Activated CD8-positive, alpha-beta memory T cell treated with anti-CD3 and anti-CD28 coated beads for 24 hours (primary cell): ENCODE measurements at places on chromosomes 4 and X.

- no peak for DNase-seq
Measured at GRCh38 chrX:145549496-145549895, 268.1 kb upstream of the SLITRK2 start.

- DNase-seq: no peak
Measured at GRCh38 chr4:169189372-169189771, 81.4 kb downstream of the SH3RF1 start.

DNA sequence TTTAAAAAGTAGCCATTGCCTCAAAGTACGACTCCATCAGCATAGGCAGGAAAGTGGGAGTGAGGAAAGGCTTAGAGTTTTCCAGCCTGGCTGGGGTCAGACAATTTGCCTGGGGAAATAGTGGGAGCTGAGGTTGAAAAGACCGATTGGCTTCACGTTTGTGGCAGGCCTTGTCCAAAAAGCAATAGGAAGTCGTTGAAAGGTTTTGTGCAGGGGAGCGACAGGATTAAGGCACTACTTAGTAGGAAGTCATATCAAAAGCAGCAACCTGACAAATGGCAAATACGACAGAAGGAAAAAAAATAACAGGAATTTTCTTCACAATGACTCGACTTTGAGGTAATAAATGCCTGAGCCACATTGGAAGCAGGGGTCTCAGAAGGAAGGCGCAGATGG lies 691 bp upstream of the EREG start:
- DNase-seq: no peak

DNA sequence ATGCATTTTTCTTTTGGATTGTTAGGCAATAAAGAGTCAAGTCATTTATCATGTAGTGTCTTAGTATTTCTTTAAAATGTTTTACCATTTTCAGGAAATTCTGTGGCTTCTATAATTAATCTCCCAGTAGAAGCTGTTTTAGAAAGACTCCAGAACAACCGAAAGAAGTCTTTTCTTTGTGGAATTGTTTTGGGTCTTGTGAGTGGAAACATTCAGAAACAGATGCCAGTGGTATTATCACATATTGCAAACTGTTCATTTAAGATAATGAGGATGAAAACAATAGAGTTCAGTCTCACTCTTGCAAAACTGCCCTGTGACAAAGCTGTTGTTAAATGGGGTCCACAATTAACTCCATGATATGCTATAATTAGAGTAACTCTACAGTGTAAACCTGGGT lies 211.2 kb upstream of the KIT start:
- DNase-seq: no peak

DNA sequence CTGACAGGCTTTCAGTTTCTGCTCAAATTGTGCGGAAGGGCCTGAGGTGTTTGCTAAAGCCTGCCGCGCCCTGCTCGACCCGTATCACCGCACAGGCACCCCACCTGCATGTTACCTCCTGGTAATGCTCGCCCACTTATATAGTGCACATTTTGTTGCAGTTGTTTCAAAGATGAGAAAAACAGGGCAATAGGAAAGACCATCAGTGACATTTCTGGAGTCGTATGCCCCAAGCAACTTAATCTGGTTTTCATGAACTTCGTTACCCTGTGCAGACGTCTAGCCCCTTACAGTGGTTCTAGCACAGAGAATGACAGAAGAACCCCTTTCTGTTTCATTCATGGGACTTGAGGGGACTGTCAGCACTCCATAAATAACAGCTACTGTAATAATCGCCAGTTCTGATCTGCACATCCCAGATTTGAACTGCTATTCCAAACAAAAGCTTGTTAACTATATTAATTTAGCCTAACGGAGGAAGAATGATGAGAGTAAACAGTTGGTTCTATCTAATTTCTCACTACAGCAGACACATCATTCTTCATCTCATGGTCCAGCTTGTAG lies 940 bp upstream of the DCTD start:
- no peak for DNase-seq

DNA sequence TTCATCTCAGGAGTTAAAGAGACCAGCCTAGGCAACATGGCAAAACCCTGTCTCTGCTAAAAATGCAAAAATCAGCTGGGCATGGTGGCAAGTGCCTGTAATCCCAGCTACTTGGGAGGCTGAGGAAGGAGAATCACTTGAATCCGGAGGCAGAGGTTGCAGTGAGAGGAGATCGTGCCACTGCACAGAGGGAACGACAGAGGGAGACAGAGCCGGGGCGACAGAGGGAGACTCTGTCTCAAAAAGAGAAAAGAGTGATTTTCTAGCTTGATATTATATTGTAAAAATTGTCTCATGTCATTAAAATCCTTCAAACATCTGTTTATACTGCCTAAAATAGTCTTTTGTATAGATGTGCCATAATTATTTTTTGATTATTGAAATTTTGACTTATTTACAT lies 225.4 kb upstream of the AGA start:
- DNase-seq: no peak

DNA sequence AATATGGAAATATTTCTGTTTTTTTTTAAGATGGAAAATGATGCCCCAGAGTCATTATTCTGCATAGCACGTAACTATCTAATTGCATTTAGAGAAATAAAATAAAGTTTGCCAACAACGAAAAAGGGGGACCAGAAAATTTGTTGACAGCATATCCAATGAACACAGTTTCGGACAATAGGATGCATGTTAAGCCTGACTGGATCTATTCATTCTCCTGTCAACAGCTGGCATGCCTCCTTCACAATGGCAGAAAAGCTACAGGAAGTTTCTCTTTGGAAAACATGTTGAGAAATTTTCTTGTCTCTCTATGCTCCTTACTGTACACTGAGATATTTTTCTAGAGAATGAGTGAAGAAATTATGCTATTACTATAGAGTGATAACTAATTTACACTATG lies 262.5 kb downstream of the GRID2 start:
- DNase-seq: no peak

- no peak for DNase-seq
Measured at GRCh38 chr4:100422894-100423293, 94.9 kb downstream of the EMCN start.

DNA sequence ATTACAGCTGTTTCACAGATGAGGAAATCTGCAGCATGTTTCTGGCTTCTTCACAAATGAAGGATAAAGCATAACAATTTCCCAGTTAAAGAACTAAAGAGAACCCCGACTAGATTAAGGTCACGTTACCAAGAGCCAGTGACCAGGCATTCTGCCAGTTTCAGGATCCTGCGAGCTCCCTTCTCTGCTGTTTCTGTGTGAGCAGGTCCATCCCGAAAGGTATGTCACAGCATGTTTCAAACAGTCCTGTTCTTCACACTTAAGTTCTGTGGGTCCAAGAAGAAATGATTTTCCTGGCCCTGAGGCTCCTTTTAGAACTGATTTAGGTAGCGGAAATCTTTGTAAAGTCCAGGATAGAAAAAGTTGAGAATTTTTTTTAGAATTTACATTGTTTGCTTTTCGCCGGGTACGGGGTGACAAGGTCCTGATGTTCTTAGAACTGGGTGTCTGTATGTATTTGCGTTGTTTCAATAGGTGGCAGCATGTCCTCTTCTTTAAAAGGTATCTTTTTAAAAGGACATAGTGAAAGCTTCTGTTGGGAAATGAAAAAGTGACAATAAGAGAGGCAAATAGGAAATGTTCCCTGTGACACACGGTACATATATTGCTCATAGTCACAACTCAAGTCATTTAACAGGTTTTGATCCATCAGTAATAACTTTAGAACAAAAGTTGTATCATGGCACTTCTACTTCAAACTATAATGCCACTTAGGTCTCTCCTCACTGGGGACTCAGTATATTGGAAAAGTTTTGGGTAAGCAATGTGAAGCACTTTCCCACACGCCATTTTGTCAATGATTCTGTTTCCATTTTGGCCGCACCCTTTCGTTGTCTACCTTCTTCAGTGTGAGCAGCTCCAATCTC lies 18.4 kb downstream of the IL21 start:
- DNase-seq: no peak

DNA sequence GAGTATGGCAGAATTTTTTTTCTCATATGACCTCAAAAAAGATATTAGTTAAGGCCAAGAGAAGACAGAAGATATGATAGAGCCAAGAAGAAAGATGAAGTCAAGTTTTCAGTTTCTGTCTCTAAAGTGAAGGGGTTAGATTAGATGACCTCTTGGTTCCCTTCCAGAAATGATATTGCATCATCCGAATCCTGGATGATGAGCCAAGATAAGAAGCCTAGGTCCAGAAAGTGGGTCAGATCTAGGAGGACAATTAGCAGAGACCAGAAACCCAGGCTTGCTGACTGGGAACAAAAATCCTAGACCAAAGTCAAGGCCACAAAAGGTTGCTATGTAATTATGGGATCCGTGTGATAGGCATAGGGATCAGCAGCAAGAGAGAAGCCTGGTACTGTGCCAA lies 20.2 kb downstream of the SATL1 start:
- DNase-seq: no peak

DNA sequence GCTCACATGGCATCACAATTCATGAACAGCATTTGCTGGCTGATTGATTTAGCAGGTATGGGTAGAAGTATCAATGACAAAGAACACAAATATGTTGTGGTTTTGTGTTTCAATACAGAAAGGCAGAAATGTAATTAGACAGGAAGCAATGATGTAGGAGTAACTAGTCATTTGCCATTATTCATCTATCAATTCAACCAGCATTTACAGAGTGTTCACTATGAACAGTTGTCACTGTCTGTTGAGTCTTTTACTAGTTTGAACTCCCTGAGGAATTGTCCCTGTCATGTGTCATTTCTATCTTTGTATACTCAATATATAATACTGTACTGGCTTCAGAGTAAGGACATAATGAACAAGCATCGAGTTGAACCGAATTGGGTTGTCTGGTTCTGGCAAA lies 51.5 kb upstream of the ARHGAP24 start:
- DNase-seq: no peak

DNA sequence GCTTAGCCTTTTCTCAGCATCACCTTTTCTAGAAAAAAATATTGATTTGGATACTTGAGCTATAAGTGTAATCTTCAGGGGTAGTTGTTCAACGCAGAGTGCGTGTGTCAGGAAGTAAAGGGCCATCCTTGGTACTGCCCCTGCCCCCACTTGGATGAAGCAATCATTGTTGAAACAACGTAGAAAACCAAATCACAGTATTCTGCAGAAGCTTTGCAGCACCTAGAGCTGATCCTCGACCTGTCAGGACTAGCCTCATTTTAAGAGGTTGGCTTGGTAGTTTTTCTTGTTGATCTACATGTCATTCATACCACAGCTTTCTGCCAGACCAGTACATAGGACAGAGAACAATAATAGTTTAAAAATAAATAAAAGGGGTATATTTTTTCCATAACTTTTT lies 65.3 kb upstream of the MYOZ2 start:
- no peak for DNase-seq

- DNase-seq: no peak
Measured at GRCh38 chrX:508163-508562, 121.5 kb upstream of the PPP2R3B start.

DNA sequence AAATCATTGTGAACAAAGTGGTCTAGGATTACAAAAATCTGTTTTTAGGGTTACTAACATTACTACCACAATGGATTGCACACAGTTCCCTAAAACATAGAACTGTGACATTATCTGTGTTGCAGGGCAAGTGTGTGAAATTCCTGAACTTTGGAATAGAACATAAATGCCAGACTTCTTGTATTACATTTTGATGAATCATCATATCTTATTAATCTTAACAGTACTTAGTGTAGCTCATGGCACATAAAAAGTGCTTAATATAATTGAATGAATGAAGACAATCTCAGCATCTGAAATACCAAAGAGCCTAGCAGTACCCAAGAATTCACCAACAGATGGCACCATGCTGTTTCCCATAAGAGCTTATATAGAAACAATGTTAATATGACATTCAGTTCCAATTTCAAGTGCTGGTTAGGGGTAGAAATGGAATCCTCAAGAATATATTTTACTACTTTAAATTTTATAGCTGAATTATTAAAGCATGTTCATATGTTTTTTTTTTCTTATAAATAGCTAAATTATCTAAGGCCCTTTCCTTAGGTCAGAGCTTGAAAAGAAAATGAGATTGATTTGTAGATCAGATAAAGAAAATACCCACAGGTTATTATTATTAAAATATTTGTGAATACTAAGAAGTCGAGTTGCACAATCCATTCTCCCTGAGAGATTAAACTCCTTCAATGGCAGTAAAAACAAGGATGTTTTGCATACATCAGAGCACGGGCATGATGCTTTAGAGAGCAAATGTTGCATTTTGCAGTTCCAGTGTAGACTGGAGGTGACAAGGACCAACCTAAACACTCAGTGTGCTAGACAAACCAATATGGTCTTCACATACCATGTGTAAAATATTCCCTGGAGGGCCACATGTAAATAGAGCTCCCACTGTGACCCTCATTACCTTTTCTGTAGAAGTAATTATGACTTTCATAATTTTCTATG lies 25.7 kb upstream of the SHISA3 start:
- no peak for DNase-seq

GRCh38 chr4:47525154-47525819 lies 40.2 kb downstream of the ATP10D start:
- no peak for DNase-seq

DNA sequence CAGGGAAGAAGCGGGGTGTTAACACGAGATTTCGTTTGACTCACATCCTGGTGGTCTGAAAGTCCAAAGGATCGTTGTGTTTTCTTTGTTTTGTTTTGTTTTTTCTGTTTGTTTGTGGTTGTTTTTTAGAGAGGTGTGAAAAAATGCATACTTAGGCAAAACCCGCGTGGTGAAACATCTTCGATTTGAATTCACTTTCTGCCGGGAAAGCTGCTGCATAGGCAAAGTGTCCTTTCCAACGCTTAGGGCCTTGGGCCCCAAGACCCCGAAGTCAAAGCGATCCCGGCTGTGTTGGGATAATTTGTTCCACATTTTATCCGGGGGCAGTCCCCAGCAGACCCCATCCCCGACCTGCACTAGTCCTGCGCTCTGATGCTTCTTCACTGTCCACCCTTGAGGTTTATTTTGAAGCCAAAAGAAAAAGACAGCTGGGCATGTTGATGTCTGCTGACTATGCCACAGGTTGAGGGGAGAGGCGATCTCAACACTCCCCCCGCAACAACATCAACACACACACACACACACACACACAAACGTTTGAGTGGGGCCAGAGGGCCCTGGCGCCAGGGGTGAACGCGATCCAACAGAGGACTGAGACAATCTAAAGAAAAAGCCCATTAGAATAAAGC lies 2.0 kb downstream of the MSX1 start:
- DNase-seq: no peak
